HS-27A (cell line): ENCODE measurements at places on chromosomes 1 and 21.

- no peak for DNase-seq
These were observed 54.3 kb upstream of the IKBKE start for GRCh38 chr1:206415942-206416341.

DNA sequence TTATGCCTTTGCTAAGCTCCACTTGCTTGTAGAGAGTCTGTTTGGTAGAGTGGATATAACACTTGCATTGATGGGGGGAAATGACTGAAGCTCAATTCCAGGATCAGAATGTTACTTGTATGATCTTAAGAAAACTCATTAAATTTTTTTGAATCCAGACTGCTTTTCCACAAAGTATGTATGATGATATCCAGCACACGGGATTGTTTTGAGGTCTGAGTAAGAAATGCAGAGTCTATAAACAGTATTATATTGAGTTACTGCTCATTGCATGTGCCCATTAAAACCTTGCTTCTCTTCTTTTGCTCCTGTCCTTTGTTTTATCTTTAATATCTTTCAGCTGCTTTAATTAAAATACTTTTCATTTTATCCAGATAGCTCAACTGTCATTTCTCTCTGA, 570.4 kb upstream of the ZRANB2 start:
- DNase-seq, result no peak

DNA sequence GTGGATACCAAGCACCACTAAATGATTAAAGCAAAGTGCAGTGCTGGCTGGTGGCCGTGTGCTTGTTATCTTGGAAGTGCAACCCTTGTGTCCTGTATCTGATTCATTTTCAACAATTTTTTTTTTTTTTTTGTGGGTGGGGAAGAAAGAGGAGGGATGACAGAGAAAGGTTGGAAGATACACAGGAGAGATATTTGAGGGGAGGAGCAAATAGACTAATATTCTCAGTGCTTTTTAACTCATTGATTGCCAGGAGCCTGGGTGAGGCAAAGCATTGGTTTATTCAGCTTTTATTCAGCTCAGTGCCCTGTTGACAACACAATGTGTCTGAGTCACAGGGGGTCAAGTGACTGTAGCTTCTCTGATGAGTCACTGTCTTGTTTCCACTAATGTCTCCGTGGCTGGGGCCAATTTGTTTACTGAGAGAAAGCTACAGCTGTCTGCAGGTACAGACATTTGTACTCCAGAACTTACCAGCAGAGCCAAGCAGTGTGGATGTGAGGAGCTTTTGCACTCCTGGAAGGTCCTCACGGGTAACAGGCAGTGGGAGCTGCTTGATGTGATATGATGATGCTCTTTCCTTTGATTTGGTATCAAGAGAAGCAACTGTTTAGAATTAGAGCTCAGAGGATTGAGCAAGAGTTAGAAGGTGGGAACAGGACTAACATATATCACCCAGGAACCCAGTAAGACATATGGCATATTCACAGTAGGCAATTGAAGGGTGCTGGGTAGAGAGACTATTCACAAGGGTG, 23.6 kb upstream of the DNM3 start:
- peak; percentile 15 for DNase-seq

GRCh38 chr1:203768256-203768655, 3.3 kb downstream of the LAX1 start:
- DNase-seq, result no peak

DNA sequence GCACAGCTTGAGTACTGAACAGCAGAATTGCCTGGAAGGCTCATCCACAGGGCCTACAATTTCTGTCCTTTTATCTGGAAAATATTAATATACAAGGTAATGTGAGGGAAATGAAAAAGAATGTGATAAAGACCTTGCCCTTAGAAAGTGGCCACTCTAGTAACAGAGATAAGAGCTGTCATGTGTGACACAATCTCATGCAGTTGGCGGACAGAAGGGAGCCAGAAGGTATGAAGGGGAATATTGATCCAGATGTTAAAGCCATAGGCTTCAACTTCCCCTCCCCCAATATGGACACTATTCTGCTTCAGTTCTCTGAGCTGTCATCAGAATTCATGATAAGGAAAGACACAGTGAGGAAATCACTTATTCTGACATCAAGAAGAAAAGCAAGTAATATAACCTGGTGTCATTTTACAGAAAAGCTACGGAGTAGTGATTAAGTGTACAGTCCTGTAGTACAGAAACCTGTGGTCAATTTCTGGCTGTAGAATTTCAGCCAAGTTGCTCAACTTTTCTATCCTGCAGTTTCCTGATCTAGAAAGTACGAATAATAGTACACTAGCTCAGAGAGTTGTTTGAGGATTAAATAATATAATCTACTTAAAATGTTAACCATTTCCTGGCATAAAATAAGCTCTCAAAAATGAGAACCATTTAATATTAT, 572.1 kb downstream of the DPYD start:
- DNase-seq, result no peak

DNA sequence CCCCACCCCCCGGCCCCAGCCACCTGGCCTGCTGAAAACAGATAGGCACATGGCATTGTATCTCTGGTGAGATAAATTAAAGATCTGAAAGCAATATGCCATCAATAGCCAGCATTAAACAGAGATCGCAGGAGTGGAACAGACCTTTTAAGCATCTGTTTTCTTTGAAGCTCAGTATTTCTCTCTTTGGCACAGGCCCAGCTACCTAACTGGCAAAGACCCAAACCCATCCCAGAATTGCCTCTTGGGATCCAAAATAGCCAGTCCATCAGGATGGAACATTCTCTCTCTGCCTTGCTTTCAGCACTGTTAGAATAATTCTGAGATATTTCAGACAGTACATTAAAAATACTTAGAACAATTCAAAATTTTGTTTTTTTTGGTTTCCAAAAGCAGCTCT, 46.0 kb downstream of the KCNJ6 start:
- DNase-seq, result no peak

DNA sequence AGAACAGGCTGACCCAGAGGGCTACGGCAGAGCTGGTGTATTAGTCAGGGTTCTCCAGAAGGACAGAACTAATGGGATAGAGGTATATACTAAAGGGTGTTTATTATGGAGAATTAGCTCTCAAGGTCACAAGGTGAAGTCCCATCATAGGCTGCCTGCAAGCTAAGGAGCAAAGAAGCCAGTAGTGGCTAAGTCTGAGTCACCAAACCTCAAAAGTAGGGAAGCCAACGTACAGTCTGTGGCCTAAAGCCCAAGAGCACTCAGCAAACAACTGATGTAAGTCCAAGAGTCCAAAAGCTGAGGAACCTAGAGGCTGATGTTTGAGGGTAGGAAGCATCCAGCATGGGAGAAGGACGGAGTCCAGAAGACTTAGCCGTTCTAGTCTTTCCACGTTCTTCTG, 179.2 kb downstream of the BACH1 start:
- DNase-seq, result peak; percentile 45

DNA sequence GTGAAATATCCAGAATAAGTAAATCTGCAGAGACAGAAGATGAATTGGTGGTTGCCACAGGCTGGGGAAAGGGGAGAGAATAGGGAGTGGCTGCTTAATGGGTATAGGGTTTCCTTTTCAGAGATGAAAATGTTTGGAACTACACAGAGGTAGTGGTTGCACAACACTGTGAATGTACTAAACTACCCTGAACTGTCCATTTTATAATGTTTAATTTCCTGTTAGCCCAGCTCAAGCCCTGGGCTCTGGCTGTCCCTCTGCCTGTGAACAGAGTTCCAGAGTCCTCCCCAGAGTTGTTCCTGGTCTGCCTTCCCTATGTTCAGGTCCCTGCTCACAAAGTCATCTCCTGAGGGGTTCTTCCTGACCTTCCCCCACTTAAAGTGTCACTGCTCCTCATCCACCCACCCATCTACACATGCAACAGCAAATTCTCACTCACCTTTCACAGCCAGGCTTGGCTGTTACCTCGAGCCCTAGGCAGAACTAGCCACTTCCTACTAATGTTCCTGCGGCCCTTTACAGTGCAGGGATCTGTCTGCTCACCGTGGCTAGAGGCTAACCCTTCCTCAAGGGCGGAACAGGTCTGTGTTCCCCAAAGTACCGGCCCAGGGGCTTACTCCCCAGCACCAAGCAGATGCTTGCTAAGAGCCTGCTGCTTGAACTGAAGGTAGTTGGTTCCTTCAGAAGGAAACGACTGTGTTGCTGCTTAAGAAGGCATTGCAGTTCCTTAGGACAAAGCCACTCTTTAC, 22.4 kb downstream of the DHCR24 start:
- DNase-seq, result no peak

DNA sequence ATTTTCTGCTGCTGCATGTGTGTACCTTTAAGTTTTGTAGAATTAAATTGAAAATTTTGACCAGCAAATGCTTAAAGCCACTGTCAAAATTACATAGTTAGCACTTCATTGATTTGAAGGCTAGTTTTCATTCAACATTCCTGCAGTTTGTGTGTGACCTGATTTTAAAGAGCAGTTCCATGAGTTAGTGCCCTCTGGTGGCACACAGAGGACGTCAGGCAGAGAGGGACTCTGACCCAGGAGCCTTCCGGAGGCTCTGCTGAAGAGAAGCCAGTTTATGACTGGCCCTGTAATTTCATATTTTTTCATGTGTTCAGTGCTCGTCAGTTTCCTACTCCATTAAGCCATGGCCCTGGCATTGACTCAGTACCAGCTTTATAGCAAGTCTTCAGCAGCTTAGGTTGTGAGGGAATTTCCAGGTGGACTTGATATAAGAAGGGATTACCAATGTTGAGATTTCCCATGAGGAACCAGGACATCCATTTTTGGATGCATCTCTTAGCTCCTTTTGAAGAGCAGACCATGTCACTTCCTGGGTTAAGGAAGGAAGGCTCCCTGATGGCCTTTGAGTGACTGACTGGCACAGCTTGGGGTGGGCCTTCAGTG, 104.7 kb downstream of the CAMTA1 start:
- DNase-seq, result peak; percentile 23

DNA sequence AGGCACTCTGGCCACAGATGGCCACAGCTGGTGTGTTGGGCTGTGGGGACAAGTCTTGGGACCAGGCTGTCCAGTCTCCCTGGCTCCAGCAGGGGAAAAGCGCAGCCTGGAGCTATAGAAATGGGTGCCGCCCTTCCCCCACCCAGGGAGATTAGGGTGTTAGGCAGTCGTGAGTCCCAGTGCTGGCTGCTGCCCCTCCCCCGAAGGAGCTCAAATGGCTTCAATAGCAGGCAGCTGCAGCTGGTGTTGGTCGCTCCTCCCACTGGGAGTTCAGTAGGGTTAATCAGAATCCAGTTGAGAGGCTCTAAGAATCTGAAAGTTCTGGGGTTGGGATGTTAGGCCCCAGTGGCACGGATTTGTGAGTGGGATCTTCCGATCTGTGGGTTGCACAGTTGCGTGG, 595.6 kb upstream of the PKN2 start:
- no peak for DNase-seq

GRCh38 chr1:155080312-155081228, 1.9 kb downstream of the EFNA3 start:
- no peak for DNase-seq

DNA sequence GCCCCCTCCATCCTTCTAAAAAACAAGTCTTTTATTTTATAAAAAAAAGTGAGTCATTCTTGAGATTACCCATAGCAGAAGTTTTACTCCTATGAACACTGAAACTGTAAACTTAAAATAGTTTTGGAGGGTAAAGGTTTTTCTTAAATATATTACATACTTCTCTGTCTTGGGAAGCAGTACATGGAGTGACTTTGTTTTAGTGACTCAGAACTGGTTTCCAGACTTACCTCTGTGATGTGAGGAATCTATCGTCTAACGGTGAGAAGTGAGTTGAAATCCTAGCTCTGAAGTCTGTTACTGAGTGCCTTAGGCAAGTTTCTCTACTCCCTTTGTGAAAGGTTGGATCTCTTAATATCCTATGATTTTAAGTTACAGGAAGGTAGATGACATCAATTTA, 176.3 kb upstream of the POU3F1 start:
- DNase-seq, result peak; percentile 11

GRCh38 chr1:46043458-46044017, 88.9 kb downstream of the PIK3R3 start:
- no peak for DNase-seq

DNA sequence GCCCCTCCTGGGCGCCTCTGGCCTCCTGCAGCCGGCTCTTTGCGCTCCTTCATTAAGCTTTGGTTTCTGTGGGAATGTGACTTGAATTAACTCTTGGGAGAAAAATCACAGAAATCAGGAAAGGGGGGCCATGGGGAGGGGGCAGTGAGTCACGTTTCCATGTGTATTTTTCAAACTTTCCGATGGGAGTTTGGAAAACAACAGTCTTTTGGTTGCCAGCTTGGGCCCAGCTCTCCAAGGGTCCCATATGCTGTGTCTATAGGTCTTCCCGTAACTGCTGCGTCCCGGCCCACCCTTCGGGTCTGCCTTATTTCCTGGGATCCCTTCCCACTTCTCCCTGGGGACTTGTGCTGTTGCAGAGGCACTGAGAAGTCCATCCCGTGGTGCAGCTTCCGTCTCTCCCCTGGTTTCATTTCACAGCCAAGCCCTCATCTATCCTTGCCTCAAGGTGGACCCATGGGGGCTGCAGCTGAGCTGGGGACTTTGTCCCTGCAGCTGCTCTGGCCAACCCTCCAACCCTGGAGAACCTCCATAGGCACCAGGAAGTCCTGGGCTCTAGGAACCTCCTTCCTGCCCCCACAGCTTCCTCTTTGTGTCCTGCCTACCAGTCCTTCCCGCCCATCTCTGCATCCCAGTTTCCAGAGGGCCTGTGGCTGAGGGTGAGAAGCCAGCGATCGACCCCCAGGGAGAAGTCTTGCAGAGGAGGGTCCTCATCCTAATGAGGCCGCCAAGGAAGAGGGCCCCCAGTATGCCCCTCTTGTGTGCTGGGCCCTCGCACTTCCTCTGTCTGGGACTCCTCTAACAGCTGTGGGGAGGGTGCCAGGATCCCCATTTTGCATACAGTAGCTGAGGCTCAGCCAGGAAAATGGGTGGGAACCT, 11.6 kb upstream of the LMNA start:
- DNase-seq, result no peak

- DNase-seq, result no peak
These were observed 689.9 kb downstream of the MATN1 start for GRCh38 chr1:30033256-30034104.

DNA sequence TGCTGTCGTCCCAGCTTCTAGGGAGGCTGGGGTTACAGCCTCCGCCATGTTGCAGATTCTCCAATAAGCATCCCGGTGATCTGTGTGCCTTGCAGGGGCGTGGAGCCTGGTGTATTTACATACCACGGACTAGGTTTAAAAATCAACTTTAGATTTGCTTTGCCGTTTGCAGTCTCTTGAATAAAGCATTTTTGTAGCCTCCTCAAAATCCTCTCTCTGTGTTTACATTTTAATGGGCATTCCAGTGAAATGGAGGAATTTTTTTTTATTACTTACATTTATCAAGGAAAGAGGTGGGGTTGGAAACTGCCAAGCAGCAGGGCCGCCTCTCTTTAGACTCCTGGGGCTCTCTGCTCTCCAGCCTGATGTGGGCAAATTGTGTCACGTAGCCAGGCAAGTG, 437.5 kb upstream of the VAMP3 start:
- DNase-seq, result no peak

DNA sequence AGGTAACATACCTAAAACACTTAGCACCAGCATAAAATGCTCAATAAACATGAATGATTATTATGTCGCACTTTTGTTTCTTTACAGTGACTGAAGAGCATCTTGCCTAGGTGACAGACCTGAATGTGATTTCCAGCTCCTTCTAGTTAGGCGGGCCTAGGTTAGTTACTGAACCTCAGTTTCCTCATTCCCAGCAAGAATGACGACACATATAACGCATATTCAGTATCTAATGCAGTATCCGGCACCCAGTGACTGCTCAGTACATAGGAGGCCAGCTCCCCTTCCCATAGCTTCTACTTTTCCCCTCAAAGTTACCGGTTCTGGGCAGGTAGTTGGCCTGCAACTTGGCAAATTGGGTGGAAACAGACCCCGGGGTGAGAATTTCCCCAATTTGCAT, 763 bp downstream of the AUNIP start:
- no peak for DNase-seq
